MM.1S (cell line): ENCODE measurements at places on chromosomes 2 and 18.

GRCh38 chr2:39524061-39524460 is 87.0 kb upstream of the MAP4K3 start:
- no peak for DNase-seq

GRCh38 chr2:47016172-47016913 is 100.7 kb upstream of the MCFD2 start:
- DNase-seq = peak; percentile 32

DNA sequence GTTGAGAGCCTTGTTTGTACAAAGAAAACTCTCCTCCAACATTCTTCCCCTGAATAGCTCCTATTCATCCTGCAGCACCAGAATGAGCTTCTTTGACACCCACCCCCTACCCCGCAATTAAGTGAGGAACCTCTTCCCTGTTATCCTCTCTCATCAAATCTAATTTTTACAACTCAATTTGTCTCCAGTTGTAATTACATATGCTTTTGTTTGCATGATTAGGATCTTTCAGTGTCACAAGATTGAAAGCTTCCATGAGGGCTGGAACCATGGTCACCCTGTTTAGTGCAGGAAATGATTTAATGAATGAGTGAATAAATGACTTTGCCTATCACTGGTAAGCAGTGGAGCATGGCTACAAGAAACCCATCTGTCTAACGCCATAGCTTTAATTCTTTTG is 334.6 kb upstream of the KLHL29 start:
- no peak for DNase-seq

- no peak for DNase-seq
These were observed 140.6 kb downstream of the VAPA start for GRCh38 chr18:10054366-10054765.

DNA sequence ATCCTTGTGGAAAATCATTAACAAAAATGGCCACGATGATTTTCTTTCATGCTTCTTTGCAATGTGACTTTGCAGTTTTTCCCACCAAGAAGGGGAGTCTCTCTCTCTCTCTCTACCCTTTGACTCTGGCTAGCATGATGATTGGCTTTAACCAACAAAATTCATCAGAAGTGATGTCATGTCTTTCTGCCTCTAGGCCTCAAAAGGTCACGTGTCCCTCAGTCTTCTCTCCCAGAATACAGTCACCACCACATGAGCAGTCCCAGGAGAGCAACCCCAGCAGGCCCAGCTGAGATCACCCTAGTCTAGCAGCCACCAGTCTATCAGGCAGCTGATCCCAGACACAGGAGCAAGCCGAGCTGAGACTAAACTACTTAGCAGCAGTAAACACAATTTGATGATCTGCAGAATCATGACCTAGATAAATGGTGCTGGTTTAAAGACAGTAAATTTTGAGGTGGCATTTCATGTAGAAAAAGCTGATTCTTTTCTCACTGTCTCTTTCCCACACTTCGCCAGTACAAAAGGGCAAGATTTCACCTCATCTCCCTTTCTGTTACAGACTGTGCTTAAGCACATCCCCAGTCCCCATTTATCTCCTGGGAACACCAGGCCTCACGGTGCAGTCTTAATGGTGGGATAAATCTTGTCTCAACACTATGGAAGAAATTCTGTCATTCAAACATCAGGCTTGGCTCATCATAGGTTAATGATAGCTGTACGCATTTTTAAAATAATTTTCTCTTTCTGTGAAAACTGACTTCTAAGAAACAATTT is 132.7 kb downstream of the SCG2 start:
- DNase-seq = no peak

DNA sequence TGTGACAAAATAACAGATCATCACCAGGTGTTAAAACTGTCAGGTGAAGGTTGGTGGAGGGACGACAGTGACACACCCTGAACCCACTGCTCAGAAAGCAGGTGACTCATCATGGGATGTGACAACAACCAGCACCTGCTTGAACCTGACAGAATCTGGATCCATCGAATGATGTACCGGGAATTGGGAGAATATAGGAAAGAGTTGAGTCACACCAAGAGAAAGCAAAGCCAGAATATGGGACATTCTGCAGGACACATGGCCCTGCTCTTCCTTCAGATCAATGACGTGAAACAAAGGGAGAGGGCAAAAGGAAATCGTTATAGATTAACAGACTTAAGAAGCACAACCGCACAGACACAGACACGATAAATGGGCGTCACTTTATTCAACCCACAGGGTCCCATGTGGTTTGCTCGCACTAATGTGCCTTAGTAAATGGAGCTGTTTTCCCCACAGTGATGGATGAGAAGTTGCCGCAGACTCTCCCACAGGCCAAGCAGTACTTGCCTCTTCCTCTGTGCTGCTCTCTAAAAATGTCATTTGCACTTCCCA is 100.1 kb downstream of the CRACDL start:
- DNase-seq = no peak

DNA sequence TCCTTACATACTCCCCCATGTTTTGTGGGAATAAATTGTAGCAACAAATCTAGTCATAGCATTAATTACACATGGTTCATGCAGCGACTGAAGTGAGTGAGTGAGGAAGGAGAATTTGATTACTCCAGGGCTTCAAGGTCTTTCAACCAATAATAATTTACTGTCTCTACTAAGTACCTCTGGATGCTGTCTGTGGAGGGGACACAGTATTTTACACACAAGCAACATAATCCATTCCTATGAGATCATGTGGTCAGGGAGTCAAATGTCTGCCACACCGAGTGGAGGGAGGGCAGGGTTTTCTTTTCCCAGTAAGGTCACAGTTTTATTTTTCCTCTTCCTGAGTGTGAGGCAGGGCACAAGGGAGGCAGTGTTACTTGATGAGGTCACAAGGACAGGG is 334.7 kb upstream of the CELF4 start:
- DNase-seq = no peak

DNA sequence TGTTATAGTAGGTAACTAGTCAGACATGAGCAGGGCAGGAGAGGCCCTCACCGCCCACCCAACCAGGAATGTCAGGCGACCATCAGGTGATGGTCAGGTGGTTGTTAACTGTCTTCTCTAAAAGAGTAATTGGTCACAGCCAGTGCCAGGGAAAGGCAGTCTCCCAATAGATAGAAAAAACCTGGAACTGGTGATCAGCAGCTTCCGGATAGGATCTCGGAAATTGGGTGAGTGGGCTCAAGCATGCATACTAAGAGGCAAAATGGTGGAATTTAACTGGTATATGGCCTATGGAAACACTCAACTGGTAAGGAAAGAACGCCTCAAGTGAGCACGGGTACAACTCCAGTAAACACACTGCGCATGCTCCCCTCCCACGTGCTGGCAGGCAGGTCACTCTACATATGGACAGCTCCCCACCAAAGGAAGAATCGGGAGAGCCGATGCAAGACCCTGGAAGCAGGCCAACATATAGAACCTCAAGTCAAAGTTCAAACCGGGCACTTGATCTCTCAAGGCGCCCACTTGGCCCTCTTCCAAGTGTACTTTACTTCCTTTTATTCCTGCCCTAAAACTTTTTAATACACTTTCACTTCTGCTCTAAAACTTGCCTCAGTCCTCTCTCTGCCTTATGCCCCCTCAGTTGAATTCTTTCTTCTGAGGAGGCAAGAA is 43.5 kb upstream of the TMEM131 start:
- DNase-seq = no peak

DNA sequence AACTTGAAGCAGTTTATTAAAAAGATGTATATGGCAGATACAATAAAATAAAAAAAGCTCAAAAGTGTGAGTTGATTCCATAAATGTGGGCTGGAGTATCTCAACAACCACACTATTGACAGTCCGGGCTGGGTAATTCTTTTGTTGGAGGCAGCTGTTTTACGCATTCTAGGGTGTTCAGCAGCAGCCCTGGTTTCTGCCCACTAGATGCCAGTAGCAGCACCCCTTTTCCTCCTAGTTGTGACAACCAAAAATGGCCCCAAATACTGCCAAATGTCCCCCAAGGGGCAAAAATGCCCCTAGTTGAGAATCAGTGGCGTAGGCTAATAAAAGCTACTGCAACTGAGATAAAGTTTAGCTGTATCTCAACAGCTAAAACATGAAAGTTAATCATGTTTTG is 44.8 kb downstream of the CHMP3 start:
- peak; percentile 23 for DNase-seq

- DNase-seq = no peak
These were observed 6.1 kb downstream of the IMPACT start for GRCh38 chr18:24432618-24433017.

DNA sequence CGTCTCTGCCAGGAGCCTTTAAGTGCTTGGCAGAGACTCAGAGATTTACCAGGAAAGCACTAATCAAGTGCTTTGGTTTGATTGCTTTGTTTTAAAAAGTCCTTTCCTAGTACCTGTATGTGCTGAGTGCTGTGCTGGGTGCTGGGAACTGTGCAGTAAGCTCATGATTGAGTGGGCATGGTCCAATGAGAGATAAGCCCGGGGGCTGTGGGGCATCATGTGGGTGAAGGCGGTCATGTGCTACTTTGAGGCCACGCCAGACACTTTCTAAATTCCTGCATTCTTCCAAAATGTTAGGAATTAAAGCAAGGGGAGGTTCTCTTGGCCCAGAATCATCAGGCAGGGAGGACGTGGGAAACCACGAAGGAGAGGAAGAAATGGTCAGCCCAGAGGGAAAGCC is 109.0 kb downstream of the ACAA2 start:
- DNase-seq = no peak

- no peak for DNase-seq
These were observed 517.2 kb downstream of the NYAP2 start for GRCh38 chr2:225916692-225917091.

DNA sequence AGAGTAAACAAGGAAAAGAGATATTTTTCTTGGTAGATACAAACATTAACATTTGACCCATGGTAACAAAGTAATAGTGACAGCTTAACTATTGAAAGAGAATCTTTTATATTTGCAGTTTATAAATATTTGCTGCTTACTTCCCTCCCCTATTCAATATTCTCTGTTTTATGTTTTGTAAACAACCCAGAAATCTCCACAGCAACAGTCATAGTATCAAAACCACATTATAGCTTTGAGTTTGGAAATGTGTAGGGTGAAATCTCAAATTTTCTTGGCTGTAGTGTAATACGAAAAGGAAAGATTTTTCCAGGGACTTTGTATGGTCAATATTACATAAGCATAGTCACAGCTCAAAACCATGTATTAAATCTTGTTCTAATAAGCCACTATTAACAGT is 511.2 kb downstream of the METTL4 start:
- no peak for DNase-seq

DNA sequence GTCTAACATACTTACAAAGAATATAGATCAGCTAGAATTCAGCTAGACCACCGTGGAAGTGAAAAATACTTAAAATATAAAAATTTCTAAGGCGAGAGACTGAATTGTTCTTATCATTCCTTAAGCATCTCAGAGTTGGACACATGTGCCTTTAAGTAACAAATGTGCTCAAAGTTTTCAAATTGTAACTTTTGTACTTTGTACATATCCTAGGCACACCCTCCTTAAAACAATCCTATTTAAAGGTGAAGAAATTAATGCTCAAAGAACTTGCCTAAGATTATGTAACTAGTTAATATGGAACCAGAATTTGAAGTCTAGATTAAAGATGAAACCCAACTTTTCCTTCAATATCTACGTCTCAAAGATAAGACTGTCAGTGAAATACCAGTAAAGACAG is 74.1 kb downstream of the EML4 start:
- no peak for DNase-seq

DNA sequence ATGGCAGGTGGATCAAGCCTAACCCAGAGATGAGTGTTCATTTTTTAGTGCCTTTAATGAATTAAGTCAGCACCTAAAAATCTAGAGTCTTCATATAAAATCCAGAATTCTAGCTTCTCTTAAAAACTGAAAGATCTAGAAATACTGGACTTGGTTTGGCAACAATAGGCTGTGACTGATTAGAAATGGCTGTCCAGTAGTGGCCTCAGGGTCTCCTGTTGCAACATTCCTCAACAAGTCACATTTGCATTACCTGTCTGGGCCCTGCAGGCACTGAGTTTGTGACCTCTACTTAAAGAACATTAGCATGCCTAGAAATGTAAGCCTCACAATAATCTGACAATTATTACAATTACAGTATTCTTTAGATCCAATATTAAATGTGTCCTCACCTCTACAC is 33.1 kb downstream of the MBD2 start:
- DNase-seq = no peak

DNA sequence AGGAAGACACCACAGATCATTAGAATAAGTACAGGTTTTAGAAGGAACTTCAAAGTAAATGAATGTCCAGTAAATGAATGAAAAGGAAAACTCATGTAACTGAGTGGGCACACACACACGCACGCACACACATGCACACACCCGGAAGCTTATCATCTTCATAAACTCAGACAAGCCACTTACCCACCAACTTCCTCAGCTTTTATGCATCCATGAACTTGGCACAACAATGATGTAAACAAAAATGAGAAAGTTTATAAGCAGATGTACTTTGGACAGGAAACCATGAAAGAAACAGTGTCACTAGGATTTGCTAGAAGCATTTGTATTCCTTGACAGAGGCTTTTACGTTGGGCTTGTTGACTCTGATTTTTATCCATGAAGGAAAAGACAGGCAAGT is 23.2 kb downstream of the RNF152 start:
- no peak for DNase-seq

DNA sequence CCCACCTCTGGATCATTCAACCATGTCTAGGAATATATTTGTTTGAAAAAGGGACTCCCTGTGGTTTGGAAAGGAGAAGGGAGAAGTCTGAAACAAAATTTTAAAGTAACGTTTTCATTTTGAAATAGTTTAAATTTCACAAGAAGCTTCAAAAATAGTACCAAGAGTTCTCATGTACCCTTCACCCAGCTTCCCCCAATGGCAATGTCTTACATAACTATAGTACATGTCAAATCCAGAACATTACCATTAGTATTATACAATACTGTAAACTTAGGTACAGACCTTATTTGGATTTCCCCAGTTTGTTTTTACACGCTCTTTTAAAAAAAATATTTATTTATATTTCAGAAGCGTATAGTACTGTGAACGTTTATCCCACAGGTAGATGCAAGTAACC is 4.0 kb upstream of the LYG2 start:
- no peak for DNase-seq

DNA sequence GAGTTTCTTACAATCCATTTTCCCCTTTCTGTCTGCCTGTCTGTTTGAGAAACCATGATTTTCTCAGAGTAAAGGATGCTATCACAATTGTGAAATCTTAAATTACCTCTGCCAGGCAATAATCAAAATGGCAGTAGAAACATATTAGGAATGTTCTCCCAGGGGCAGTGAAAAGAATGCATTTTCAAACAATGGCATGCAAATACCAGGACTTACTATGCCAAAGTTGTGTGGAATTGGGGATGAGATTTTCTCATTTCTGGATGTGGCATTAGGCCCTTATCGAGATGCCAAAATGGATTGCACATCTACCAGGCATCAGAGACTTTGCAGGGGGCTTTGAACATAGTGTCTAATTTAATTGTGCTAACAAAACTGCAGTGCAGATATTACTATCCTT is 821.4 kb downstream of the RNF144A start:
- no peak for DNase-seq

- no peak for DNase-seq
These were observed 15.8 kb downstream of the ATF2 start for GRCh38 chr2:175152242-175152641.
